ENCODE measurements at places on chromosomes 11 and 22.

DNA sequence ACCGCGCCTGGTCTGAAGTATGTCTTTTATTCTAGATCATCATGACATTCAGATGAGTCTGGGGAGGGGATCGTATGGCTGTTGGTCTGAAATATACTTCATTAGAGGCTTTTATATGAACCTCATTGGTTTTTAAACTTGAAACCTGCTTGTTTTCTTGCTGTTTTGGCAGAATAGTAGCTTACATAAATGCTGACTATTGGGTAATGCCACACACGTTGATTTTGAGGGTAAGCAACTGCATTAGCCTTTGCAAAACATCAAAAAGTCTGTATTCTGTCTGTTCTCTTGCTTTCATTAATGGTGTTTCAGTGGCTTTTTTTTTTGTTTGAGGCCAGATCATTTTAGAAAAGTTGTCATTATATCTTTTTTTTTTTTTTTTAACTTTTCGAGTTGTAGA lies 14.2 kb downstream of the PPME1 start:
- no peak for DNase-seq

DNA sequence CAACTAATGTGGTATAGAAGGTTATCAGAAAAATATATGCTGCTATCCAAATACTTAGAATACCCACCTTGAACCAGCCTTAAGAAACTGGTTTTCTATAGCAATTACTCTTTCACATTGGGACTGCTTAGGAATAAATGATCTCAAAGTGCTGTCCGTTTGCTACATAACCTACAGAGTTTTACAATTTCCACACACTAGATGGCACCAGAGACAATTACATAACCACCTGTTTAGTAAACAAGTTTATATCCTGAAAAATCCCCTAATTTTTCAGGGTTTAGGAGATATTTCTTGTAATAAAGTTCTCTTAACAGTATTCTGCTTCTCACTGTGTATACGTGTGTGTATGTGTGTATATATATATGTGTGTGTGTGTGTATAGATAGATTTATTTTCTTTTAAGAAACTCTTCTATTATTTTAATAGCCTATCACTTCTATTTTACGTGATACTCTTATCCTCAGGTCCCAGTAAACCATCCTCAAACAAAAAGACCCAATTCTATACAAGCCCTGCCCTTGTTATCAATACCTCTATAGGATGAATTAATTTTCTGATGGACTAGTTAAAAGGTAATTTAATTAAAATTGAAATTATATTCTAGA lies 6.7 kb upstream of the OR5I1 start:
- no peak for DNase-seq

DNA sequence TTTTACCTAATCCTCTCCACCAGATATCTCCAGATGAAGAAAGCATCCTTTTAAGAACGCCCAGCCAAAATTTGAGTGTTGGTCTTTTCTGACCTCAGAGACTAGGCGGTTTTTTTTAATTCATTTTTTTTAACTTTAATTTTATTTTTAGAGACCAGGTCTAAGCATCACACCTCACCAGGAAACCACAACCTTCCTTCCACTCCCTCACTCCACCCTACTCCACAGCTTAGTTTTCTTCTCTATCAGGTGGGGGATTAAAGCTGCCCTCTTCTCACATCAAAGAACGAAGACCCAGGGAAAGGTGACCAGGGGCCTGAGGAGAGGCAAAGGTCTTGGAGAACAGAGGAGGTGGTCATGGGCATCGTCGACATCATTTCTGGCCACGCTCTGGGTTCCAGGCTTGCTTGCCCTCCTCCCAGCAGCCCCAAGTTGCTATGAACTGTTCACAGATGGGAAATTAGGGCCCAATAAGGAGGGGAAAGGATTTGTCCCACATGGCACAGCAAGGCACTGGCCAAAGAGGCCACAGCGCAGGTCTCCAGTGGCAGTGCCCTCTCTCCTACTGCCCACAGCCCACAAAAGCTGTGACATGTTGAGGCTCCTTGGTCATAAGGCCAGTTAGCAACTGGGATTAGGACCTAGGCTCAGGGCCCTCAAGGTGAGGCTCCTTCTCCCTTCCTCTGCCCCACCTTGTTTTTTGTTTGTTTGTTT lies 1.4 kb upstream of the PEX16 start:
- DNase-seq = no peak

- no peak for DNase-seq
Observed at GRCh38 chr11:103683576-103683975, 352.9 kb upstream of the DDI1 start.

DNA sequence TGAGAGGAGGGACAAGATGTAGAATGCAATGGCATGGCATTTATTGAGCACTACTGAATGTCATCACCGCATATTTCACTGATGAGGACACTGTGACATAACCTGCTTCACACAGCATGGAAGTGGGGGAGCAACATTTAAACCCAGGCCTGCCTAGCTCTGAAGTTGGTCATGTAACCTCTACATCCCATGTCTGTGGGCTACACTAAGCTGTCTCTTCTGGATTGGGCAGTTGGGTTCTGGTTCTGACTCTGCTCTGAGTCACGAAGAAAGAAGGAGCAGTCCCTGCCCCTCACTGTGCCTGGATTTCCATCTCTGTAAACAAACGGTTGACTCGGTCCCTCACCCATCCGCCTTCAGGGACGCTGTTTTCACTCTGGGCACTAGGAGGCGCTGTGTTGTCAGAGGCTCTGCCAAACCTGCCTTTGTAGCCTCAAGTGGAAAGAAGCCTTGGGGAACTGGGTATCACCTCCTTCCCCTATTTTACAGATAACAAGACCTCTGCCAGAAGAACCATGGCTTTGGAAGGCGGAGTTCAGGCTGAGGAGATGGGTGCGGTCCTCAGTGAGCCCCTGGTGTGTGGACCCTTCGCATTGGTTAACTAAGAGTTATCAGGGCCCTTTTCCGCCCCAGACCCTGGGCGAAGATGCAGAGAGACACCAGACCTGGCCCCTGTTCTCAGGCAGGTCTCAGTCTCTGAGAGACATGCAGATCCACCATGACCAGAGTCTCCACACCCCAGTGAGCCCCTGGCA lies 12.7 kb upstream of the ARHGEF17 start:
- no peak for DNase-seq

- DNase-seq = no peak
Observed at GRCh38 chr22:39487826-39488520, 14.1 kb upstream of the MIEF1 start.

- DNase-seq = peak; percentile 74
Observed at GRCh38 chr11:94638902-94639373, 71.8 kb downstream of the PIWIL4 start.

DNA sequence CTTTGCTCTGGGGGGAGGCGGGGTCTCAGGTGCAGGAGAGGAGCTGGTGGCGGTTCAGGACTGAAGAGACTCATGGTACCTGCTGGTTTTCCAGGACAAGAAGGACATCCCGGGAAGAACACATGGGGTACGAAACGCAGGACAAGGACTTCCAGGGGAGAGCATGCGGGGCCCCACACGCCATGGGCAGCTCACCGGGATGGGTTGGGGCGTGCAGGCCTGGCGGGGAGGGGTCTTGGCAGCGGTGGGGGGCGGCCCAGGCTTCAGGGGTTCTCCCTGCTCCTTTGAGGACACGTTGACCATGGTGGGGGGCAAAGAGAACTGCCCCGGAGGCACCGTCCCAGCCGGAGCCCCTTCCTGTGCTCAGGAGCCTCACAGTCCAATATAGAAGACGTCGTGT lies 673.2 kb downstream of the BRD1 start:
- no peak for DNase-seq

GRCh38 chr11:535210-535518 lies 212 bp downstream of the HRAS start:
- no peak for DNase-seq

DNA sequence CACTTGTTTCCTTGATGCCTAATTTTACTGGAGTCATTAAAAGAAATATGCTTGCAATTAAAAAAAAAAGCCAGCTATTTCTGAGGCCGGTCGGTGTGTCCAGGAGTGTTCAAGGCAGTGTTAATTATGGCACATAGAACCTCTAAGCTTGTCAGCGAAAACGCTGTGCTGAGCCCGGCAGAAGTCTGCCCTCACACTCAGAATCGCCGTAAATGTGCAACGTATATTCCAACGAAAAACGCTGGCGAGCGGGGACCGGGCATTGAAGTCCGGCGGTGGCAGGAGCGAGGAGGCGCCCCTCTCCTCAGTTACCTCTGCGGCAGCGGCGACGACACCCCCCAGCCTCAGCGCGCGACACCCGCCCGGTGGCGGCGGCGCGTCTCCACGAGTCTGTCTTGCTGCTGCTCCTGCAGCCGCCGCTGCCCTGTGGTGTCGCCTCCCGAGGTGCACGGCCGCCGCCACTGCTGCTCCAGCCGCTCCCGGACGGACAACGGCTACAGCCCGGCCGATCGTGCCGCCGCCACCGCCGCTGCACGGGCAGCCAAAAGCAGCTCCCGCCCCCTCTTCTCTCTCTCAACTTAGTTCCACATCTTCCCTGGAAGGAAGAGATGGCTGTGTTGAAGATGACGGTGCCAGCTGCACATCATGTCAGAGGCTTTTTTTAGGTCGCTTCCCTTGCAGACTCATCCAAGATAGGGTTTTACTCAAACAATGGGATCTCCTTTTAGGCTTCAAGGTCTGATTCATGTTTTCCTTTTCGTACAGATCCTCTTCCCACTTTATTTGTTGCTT lies 56.0 kb downstream of the JAM3 start:
- no peak for DNase-seq

- DNase-seq = no peak
Observed at GRCh38 chr11:2547806-2548205, 103.0 kb downstream of the KCNQ1 start.

- no peak for DNase-seq
Observed at GRCh38 chr22:50716290-50717024, 21.5 kb upstream of the ACR start.

- DNase-seq = no peak
Observed at GRCh38 chr11:68617925-68618809, 66.2 kb upstream of the GAL start.

- no peak for DNase-seq
Observed at GRCh38 chr11:128506356-128506755, 81.0 kb downstream of the ETS1 start.

- no peak for DNase-seq
Observed at GRCh38 chr11:113248702-113249490, 65.5 kb upstream of the TTC12 start.

- DNase-seq = no peak
Observed at GRCh38 chr22:29004647-29005371, 56.8 kb downstream of the C22orf31 start.

DNA sequence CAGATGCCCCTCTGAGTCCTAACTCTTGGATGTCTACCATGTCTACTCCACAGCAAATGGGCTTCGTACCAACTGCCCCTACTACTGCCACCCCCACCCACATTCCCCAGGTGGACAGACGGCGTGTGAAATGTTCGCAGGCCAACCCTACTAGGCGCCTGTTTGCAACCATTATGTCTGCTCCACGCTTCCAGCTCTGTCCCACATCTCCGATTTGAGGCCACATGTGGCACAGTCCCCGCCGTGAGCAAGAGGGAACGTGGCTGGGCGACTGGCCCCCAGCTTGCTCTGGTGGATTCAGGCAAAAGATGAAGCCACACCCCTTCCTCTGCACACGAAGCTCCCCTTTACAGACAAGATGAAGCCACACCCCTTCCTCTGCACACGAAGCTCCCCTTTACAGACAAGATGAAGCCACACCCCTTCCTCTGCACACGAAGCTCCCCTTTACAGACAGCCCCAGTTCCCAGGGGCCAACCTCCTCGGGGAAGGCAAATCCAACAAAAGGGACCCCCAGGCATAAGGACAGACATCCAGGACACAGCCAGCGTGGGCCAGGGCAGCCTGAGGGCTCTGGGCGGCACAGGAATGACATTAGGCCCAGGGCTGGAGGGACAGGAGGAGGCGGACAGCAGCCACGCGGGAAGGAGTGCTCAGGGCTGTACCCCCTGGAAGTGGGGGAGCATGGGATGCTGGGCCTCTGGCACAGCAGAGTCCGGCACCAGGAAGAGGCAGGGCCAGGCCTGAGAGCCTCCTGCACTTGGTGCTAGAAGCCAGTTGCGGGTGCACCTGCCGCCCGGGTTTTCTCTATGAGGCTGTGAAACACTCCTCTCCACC lies 106.2 kb downstream of the SHANK2 start:
- no peak for DNase-seq

DNA sequence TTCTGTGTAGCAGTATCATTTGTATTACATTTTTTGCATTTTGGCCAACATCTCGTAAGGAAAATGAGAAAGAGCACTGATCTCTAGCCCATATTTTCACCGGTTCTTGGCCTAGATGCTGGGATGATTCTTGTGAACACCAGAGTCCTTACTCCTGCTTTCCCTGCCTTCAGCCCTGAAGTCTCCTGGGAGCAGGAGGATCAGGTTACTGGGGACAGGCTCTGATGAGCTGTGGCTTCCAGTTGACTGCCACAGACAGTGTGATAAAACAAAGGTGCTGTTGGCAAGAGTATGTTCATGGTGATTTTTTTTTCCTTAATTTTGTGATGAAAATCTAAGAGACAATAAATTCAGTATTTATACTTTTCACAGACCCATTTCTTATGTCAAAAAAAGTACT lies 34.2 kb upstream of the ADSL start:
- no peak for DNase-seq

- DNase-seq = no peak
Observed at GRCh38 chr11:1202776-1203504, 19.9 kb upstream of the MUC5B start.

DNA sequence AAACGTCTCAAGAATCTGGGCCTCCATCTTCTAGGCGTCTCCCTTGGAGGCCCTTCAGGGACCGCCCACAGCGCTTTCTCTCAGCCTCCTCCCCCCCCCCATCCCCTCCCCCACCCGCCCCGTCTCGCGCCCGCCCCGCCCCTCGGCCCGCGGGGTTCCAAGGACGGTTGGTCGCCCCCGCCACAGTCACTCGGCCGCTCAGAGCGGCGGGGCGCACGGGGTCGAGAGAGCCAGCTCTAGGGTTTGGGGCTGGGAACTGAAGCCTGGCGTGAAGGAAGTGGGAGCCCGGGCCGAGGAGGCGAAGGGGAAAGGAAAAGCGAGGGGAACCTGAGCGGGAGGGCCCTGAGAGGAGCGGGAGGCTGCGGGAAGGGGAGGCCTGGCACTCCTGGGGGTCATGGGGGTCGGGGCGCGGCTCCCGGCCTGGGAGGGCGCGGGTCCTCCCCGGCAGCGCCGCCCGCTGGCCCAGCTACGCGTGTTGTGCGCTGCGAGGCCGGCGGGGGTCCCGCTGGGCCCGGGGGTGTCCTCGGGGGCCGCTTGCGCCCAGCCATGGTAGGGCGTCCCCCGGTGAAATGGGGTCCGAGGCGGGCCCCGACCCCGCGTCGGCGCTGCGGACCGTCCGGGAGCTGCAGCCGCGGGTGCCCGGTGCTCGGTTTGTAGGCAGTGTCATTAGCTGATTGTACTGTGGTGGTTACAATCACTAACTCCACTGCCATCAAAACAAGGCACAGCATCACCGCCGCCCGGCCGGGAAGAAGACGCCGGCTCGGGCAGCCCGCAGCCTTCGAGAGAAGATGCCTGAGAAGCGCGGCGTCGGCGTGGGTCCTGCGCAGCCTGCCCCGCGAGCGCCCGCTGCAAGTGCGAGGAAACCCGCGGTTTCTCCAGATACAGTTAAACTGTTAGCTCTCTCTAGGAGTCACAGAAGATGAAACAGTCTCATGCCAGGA lies at the start of gene BTG4:
TSS of gene BTG4 (minus strand) at position 91 of the 944 bp plus-strand sequence. CDS start 13,610 bp downstream, outside the sequence.
- no peak for DNase-seq

DNA sequence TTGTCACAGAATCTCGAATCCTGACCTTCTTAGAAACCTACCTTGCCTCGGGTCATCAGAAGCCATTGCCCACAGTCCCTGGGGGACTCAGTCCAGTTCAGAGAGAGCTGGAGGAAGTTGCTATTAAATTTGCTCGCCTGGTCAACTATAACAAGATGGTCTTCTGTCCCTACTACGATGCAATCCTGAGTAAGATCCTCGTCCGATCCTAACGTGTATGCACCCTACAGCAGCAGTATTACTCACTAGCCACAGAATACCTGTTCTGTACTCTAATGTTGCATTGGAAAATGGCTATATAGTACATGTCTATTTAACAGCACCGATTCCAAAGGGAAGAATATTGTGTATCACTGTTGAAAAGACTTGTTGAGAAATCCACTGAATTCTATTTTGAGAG lies 33.1 kb downstream of the TCP11L1 start:
- DNase-seq = no peak

Data from SIG-M5 (cell line).